ENCODE measurements at places on chromosomes 16 and 17.

DNA sequence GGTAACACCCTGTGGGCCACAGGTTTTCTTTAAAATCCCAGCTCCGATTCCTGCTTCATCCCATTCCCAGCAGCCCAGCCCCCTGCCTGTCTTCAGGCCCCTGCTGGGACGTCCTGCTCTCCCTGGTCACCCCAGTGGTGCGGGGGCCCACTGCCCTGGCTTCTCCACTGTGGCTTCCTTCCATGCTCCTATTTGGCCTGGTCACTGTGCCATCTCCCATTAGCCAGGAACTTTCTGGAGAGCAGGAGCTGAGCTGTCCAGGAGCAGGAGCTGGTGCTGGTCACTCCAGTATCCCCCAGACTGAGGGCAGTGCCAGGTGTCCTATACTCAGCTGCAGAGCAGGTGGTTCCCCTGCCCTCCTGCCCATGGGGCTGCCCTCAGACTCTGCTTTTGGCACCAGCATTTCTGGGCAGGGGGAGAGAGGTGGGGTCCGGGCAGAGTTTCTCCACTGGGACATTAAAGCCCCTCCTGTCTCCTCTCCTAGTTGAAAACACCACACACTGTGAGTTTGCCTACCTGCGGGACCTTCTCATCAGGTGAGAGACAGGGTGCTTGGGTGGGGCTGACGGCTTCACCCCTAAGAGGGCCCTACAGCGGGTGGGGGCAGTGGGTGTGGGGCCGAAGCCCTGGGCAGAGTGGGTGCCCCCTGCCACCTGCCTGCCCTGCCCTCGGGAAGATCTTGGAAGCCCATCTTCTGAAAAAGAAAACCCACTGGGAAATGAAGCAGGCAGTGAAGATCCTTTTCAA, 356.2 kb downstream of the SEC14L1 start:
- no peak for DNase-seq

- DNase-seq = no peak
Observed at GRCh38 chr16:72195609-72196008, 23.7 kb upstream of the PMFBP1 start.

GRCh38 chr17:46108550-46109110, 84.6 kb downstream of the KANSL1 start:
- DNase-seq = no peak

DNA sequence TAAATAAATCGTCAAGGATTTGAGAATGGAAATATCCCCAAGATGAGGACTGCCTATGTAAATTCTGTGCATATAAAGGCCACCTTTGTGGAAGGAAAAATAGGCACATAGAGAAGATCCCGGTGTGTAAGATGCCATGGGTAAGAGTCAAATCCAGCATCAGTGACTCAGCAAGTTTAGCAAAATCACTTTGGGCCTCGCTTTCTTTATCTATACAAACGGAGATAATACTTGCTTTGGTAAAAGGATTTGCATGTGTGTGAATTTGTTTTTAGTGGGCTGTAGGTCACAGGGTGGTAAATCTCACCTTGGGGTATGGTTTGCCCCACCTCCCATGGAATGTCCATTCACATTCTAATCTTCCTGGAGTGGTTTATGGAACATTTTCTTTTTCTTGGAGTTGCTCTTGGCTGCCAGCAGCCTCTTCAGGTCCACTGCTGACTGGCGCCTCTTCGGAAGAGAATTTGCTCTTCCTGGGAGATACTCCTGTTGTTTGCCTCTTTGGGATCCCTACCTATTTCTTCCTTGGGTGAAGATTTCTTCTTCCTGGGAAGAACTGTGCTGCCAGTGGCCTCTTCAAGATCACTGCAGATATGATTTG, 587.6 kb downstream of the CDH11 start:
- DNase-seq = no peak

GRCh38 chr17:65560628-65561451, 608 bp downstream of the AXIN2 start:
- peak; percentile 62 for DNase-seq

- no peak for DNase-seq
Observed at GRCh38 chr16:74455213-74455612, 33.9 kb upstream of the CLEC18B start.

Measured in activated T-cell treated with anti-CD3 and anti-CD28 coated beads, Interleukin-2, amount 50 U/mL, for 4 hours (primary cell).